ENCODE measurements at places on chromosomes 6 and 20.
A peak's percentile ranks its signal among the peaks of the same experiment; 100 is the strongest.

DNA sequence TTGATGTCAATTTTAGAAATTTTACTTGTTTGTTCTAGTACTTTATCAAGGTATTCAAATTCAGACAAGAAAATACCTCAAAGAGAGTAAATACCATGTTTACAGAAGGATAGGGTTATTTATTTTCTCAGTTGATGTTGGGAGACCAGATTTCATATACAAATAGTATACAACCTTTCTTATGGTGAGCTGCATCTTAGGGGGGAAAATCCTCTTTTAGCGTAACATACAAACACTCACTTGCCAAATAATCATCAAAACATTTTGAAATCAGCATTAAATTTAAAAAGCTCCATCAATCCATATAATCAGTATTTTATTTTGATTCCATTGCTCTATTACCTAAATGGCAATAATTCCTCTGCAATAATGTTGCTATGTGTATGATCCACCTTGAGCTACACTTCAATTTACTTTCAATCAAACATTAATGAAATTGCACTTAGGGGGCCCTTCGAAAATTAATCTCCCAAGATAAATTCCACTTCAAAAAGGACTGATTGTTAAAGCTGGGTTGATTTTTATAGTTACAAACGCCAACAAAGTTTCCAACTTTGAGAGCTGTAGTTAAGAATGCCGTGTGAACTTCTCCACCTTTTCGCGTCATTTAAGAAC lies 2.2 kb downstream of the NKX2-4 start:
- DNase-seq, result no peak

- peak; percentile 47 for DNase-seq
Measured at GRCh38 chr6:2872423-2873358, 30.4 kb downstream of the SERPINB9 start.

DNA sequence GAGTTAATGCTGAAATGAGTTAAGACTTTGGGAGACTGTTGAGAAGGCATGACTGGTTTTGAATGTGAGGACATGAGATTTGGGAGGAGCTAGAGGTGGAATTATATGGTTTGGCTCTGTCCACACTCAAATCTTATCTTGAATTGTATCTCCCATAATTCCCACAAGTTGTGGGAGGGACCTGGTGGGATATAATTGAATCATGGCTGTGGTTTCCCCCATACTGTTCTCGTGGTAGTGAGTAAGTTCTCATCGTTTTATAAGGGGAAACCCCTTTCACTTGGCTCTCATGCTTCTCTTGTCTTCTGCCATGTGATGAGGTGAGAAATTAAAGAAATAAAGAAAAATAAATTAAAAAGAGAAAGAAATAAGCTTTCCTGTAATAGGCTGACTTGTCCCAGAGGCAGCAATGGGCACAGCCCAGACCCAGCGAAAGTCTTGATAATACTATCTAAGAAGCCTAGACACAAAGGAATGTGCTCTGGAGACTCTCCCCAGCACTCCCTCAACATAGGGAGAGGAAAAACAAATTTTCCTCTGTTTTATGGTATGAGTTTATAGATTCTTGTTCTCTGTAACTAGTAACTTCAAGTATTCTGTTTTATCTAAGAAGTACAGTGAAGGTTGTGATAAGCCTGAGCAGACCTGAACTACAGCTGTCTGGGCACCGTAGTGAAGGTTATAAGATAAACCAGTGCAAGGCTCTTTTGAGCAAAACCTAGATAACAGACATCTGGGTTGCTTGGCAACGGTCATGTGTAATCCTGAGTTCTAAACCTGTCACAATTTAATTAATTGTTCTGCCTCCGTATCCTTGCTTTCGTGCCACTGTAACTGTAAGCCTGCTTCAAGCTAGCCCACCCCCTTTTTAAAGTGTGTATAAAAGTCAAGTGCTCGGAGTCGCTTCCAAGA lies 88.9 kb upstream of the ECI2 start:
- no peak for DNase-seq

DNA sequence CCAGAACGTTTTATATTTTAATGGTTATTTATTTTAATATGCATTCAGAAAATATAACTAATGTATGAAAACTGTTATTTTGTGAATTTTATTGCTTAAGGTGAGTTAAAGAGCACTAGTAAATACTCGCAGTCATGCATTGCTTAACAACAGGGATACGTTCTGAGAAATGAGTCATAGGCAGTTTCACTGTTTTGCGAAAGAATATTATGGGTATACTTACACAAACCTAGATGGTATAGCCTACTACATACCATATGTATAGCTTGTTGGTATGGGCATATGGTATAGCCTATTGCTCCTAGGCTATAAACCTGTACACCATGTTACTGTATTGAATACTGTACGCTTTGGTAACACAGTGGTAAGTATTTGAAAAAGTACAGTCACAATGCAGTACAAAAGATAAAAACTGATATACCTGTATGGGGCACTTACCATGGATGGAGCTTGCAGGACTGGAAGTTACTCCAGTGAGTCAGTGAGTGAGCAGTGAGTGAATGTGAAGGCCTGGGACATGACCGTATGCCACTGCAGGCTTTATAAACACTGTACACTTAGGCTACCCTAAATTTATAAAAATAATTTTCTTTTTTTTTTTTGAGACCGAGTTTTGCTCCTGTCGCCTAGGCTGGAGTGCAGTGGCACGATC lies 38.5 kb downstream of the ARFGEF2 start:
- DNase-seq, result no peak

GRCh38 chr6:116385459-116385802 lies 14.7 kb downstream of the DSE start:
- no peak for DNase-seq

- no peak for DNase-seq
Measured at GRCh38 chr6:3137057-3137777, 18.7 kb downstream of the BPHL start.

DNA sequence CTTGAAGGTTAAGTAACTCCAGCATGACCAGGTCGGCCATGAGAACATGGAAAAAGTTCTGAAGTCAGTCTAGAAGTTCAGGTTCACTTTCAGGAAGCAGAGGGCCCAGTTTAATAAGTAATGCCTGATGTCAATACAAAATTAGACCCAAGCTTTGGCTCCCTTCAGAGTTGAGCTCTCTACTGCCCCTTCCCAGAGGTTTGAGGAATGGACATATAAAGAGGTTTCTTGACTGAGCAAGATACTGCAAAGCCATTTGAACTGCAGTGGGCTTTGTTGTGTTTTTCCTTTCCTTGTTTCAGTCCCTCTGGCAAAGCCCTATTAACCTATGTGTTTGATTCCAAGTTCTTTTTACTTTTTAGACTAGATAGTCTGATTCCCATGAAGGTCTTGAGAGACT lies 97.8 kb upstream of the PREP start:
- no peak for DNase-seq

DNA sequence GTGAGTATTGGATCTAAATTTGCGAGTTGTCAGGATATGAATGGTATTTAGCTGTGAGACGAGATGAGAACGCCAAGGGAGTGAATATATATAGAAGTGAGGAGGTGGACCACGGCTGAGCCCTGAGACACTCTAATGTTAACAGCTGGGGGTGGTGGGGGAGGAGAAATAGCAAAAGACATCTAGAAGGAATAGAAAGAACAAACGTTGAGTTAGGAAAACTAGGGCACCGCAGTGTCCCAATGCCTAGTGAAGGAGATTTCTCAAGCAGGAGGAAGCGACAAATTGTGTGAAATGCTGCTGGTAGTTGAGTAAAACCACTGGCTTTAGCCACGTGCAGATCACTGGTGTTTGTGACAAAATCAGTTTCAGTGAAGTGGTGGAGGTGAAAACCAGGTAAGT lies 56.9 kb downstream of the CD164 start:
- no peak for DNase-seq

DNA sequence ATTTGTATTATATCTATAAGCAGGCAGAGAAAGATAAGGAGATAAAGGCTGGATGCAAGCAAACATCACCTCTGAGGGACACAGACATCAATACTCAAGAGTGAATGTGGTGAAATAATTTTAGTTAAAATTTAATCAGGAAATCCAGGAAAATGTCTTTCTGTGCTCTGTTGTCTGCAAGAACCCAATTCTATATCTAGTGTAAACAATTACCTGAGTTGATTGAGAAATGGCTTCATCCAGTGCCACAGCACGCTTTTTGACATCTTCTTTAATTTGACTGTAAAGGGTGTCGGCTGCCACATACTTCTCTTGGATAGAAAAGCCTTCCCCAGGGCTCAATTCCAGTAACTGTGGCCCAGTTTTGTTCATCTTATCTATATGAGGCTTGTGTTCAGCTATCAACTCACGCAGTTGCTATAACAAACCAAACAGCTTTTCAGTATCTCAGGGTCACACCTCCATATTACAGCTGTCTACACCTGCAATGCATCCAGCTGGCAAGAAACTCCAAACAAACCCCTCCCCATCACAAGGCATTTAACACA lies 131.6 kb downstream of the DST start:
- DNase-seq, result no peak

- DNase-seq, result no peak
Measured at GRCh38 chr6:46688117-46688965, 656 bp downstream of the TDRD6 start.

DNA sequence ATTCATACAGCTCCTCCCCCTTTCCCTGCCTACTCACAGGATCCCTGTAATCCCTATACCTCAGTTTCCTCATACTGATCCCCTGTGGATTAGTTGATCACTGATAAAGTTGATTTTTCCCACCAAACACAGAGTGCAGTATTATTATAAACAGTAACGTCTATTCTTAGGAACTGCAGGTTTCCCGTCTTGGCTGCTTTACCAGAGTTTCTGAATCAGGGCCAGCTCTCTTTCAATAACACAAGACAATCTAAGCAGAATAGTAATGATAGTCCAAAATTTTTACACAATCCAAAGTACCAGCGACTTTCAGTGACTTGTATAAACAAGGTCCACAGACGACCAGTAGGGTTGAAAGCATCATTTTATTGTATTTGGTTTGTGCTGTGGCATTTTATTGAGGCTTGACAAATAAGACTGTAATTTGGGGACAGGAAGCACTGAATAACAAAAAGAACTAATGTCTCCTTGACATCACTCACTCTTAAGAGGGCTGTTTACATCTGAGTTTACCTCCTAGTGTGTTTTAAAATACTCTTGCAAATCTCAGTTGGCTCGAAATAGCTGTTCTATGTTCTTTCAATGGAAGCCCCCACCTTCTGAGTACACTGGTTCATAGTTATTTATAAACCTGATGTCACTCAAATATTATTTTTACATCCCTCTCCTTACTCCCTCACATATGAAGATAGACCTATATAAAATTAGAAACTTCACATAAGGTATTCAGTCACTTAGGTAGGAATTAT lies 6.1 kb upstream of the JARID2 start:
- no peak for DNase-seq

DNA sequence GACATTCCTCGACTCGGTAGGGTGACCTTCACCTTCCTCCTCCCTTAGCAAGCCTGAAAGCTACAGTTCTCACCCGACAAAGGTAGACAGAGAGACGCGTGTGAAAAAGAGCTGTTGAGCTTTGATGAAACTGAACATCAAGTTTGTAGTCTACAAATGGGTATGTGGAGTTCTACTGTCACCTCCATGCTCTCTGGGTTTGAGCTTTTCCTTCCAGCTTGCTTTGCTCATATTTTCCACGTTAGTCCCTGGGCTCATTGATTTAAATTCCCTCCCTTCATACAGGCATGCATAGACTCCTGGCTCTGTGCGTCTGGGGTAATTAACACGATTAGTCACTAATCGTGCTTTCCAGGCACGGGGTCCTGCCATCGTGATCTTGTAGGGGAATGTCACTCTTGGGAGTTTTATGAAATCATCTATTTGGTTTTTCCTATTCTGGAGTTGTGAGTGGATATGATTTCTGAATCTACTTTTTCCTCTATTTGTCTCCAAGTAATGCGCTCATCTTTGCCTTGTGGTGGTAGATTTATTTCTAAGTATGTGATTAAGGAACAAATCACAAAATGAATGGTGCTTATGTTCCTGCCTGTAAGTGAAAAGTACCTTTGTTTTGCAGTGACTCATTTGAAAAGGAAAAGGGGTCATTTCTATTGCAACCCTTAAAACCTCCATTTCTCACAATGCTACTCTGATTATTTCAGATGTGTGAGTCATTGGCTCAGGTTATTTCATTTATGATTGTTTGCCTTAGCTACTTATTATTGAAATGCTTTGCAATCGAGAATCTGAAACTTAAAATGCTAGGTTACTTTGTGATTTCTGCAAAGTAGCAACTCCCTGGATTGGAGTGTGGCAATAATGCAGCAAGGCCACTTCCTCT lies 154.6 kb downstream of the ZDHHC14 start:
- no peak for DNase-seq

DNA sequence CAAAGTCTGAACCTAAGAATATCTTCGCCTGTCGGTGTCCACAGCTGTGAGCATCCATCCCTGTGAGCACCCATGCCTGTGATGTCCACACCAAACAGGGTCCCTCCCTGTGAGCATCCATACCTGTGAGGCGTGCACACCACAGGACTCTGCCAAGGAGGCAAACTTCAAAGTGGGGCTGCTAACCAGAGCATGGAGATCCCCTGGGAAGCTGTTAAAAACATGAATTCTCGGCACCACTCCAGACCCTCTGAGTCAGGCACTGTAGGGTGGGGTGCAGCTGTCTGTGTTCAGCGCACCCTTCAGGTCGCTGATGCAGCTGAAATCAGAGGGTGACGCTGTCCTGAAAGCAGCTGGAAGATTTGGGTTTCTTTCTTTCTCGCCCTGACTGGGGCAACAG lies 85.4 kb upstream of the NXT1 start:
- DNase-seq, result no peak

DNA sequence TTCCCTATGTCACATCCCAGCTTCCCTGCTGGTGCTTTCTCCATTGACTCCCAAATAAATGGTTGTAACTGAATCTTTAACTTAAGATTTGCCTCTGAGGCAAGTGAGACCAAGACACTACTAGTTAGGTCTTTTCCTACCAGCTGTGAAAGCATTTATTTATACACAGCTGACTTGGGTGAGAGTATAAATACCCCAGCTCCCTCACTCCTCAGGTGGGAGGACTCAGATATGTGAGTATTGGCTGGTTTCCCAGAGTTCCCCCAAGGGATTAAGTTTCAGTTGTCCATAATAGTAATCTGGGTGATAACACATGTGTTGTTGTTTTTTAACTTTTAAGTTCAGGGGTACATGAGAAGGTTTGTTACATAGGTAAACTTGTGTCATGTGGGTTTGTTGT lies 49.8 kb downstream of the CFAP61 start:
- no peak for DNase-seq

GRCh38 chr6:90715093-90715655 lies 128.3 kb upstream of the MAP3K7 start:
- DNase-seq, result no peak

DNA sequence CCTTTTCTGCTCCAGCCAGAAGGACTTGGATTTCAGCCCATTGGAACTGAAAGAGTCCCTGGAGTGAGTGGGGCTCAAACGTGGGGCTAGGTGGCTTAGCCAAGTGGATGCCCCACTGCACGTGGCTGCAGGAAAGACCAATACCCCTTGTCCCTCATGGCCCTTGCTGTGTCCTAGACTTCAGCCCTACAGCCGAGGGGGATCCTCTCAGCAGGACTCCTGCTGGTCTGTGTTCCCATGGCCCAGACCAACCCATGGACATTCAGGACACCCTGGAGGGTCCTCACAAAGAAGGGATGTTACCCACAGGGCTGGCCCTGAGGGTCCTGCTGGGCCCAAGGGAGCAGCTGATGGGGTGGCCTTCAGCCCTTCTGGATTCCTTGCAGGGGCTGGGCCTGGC lies 30.0 kb upstream of the PHACTR3 start:
- no peak for DNase-seq

Measured in activated CD8-positive, alpha-beta memory T cell treated with anti-CD3 and anti-CD28 coated beads for 24 hours (primary cell).